Pulmonary artery endothelial cell (primary cell): ENCODE measurements at places on chromosomes 3 and 15.

- no peak for DNase-seq
Observed at GRCh38 chr3:57756528-57757401, 656 bp downstream of the SLMAP start.

- DNase-seq = no peak
Observed at GRCh38 chr3:9045371-9045770, 82.1 kb upstream of the RAD18 start.

DNA sequence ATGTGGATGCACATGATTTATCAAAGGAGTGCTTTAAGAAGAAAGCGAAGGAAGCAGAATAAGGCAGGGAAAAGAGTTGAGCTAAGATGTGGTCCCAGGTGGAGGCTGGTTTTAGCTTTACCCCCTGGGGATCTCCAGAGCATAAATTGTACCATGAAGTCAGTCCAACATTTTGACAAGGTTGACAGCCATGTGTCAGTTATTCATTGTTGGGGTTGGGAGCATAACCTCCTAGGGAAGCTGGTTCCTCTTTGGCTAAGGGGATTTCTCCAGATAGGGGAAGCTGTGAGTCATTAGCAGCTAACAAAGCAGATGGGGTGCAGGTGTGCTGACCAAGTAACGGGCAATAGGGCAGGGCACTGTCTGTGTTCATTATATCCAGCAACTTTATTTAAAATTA is 123.7 kb upstream of the IGSF10 start:
- no peak for DNase-seq

DNA sequence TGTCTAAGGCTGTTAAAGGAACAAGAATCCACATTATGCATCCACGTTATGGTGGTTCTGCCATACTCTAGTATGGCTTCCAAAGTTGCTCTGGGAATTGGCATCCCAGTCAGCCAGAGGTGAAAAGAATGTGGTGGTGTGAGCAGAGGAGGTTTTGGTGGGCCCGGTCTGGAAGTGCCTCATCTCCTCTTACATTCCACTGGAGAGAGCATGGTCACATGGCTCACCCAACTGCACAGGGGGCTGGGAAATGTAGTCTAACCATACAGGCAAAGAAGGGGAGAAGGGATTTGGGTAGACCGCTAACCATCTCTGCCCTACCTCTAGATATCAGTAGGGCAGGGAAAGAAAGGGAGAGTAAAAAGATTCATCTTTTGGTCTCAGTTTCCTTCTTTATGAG is 3.2 kb upstream of the HEG1 start:
- no peak for DNase-seq

DNA sequence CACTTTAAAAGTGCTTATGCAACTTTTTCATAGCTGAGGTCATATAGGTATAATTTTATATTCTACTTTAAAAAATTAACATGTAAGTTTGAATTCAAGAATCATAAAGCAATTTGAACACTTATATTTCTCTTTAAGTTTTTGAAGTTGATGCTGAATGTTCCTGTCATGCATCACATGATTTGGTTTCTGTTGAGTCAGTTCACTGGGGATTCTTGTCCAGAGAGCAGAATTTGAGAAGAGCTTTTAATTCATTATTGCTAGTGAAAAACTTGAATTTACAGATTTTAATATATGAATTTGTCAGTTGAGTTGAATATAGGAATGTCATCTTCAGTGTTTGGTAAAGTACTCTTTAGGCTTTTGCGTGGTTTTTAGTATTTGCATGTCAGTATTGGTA is 7.9 kb downstream of the SLC25A26 start:
- no peak for DNase-seq

GRCh38 chr3:181974198-181974597 is 262.5 kb downstream of the SOX2 start:
- DNase-seq = no peak

GRCh38 chr3:50164481-50164880 is 9.4 kb downstream of the SEMA3F start:
- no peak for DNase-seq

DNA sequence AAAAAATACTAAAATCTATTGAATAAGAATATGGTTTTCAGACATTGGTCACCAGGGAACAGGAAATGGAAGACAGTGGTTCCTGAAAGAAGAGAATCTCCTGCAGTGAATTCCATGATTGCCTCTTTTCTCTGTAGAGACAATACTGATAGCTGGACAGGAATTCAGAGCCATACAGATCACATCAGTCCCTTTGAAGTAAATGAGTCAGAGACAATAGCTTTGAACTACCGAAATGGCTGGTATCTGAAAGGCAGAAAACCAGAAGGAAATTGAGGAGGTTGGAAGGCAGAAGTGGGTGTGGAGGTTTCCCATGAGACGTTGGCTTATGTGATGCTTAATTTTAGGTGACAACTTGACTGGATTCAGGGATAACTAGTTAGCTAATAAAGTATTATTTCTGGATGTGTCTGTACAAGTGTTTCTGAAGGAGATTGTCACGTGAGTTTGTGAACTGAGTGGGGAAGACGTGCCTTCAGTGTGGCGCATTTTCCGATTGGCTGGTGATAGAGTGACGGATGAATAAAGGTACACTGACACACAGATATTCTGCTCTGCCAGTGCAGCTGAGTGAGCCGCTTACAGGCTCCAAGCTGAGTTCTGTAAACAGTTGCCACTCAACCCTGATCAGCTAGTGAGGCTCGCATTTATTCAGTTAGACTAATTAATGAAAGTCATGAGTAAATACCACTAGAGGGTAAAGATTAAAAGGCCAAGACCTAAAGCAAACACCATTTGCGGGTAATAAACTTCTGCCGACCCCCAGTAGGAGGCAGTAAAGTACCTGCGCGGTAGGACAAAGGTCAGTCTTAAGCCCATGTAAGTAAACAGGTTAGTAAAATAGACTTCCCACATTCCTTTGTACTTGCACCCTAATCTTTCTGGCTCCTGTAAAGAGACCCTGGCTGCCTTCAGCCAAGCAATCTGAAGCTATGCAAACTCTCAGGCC is 1298.6 kb downstream of the SI start:
- DNase-seq = no peak

GRCh38 chr3:182717216-182717615 is 76.1 kb upstream of the ATP11B start:
- no peak for DNase-seq

GRCh38 chr3:55923626-55924025 is 436.5 kb upstream of the WNT5A start:
- no peak for DNase-seq

- no peak for DNase-seq
Observed at GRCh38 chr3:129820587-129820986, 72.9 kb downstream of the TMCC1 start.

GRCh38 chr3:129822241-129822640 is 71.3 kb downstream of the TMCC1 start:
- DNase-seq = no peak

DNA sequence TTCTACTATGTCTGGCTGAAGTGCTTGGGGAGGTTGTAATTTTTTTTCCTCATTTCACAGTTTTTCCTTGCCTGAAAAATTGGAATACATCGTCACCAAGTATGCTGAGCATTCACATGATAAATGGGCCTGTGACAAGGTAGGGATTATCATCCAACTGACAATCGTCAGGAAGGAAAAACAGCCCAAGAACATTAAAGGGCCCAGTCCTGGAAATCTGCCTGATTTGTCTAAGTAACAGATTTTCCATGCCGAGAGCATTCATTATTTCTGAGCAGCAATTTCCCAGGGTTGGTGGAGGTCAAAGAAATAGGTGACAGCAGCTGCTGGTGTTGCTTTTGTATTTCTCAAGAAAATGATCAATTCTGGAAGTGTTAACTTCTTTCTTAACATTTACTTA is 226.0 kb upstream of the CHRM5 start:
- DNase-seq = no peak

DNA sequence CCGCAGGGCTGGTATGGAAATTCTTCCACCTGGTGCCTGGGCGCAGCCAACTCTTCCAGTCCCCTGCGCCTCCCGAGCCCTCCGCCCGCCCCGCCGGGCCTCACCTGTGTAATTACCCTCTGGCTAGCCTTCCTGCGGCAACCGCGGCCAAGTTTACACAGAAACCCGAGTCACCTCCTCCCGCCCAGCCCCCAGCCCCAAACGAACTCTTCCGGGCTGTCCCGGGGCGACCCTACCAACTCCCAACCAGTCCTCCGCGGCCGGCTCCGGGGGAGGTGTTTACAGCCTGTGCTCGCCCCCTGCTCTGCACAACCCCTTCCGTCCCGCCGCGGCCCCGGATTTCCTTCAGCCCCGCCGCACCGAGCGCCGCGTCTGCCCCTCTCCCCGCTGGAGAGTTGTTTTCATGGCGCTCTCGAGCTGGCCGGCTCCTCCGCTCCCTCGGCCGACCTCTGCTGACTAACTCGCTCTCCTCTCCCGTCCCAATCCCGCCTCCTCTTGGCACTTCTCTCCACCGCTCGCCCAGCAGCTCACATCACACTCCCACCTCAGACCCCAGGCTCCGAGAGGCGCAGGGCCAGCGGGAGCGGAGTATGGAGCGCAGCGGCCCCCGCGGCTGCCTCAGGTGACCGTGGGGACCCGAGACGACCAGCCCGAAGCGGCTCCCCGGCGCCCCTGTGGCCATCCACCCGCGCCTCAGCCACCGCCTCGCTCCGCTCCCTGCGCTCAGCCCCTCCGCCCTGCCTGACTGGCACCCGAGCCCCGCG is 538 bp downstream of the ATOSA start:
- DNase-seq = peak; percentile 29

GRCh38 chr15:69279636-69280035 is 19.1 kb upstream of the PAQR5 start:
- DNase-seq = no peak

- no peak for DNase-seq
Observed at GRCh38 chr3:170766253-170766652, 103.7 kb downstream of the RPL22L1 start.

- no peak for DNase-seq
Observed at GRCh38 chr3:150077581-150078247, 107.0 kb upstream of the PFN2 start.

DNA sequence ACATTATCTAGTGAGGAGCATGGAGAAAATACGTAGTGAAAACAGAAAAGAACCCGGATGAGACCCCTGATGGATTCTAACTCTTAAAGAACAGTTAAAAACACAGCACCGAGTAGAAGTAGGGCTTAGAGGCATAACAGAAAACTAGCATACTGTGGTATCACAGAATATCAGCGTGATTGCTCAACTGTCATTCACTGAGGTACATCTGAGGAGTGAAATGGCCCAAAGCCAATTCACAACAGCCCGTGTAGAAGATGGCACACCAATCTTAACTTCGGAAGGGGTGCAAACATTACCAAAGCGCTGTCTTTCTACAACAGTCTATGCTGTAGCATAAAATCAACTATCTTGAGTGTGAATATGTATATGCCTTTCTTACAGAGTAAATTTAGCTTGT is 1.8 kb downstream of the CLASP2 start:
- DNase-seq = no peak

- no peak for DNase-seq
Observed at GRCh38 chr3:190172751-190173150, 52.1 kb upstream of the P3H2 start.

- no peak for DNase-seq
Observed at GRCh38 chr3:107813026-107813425, 277.8 kb downstream of the CD47 start.

DNA sequence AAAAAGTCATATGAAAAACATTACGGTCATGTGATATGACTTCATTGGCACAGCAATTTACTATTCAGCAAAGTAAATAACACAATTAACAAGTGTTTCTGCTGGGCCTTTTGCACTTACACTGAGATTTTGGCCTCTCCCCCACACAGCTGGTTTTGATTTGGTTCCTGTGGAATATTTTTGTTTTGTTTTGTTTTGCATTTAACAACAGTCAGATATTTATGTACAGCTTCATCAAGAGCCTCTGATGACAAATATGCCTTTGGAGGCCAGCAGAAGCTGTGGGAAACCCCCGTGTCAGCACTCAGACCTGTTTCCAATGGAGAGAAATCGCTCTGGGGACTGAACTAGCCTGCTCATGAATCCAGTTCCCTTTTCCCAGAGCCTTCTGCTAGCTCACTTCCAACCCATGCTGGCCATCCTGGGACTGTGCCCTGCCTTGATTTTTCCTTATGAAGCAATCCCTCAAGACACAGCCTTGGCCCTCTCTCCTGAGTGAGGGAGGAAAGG is 161.9 kb downstream of the ATG7 start:
- no peak for DNase-seq

DNA sequence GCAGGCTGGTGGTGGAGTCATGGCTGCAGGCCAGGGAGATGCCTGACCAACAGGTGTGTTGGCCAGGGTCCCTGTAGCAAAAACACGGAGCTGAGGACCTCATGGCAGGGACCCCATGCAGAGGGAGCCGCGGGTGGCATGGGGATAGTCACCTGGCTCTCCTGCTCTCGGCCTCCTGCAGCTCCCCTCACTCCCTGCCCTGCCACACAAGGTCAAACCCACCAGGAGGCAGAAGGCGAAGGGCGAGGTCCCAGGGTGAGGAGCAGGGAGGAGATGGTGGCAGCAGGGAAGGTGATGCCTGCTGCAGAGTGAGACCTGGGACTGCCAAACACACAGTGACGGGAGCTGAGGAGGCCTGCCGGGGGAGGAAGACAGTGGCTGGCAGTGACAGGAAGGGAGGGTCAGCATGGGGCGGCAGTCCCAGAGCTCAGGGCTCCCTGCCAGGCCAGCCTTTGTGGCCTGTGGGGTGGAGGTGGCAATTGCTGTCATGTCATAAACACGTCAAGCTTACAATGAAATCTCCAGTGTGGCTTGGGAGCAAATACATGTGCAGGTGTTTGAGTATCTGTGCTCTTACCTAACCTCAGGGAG is 144.3 kb downstream of the TJP1 start:
- no peak for DNase-seq

- DNase-seq = no peak
Observed at GRCh38 chr3:50557915-50558314, 9.6 kb downstream of the C3orf18 start.

- DNase-seq = no peak
Observed at GRCh38 chr3:68504201-68504600, 428.1 kb downstream of the TAFA4 start.

- DNase-seq = no peak
Observed at GRCh38 chr15:76799760-76800159, 105.4 kb downstream of the SCAPER start.

DNA sequence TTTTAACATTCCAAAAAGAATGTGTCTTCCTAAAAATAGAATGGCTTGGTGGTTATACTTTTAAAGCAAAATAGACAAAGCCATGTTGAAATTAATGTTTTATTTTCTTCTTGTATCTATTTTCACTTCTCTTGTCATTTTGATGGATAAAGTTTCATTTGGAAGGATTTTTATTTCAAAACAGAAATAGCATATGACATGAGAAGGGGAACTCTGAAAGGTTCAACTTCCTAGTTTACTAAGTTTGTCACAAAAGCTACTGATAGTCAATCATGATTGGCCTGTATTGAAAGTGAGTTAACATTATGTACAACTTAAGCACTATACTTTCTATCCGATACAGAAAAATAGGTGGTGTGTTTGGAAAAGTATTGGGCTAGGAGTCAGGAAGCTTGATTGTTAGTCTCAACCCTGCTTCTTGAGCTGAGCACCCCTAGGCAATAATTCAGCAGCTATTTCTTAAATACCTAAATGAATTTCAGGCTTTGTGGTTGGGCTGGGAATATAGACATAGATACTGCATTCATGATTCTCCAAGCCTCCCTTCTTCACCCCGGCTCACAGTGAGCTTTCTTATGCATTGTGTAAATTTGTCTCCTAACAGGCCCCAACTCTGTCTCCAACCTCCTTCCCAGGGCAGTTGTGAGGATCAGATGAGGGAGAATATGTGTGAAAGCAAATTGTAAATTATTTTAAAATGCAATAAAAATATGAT is 46.9 kb upstream of the CSPG4 start:
- no peak for DNase-seq
